ENCODE measurements at places on chromosomes 2 and 18.

GRCh38 chr18:44716697-44717163, 36.0 kb downstream of the SETBP1 start:
- DNase-seq, result no peak

DNA sequence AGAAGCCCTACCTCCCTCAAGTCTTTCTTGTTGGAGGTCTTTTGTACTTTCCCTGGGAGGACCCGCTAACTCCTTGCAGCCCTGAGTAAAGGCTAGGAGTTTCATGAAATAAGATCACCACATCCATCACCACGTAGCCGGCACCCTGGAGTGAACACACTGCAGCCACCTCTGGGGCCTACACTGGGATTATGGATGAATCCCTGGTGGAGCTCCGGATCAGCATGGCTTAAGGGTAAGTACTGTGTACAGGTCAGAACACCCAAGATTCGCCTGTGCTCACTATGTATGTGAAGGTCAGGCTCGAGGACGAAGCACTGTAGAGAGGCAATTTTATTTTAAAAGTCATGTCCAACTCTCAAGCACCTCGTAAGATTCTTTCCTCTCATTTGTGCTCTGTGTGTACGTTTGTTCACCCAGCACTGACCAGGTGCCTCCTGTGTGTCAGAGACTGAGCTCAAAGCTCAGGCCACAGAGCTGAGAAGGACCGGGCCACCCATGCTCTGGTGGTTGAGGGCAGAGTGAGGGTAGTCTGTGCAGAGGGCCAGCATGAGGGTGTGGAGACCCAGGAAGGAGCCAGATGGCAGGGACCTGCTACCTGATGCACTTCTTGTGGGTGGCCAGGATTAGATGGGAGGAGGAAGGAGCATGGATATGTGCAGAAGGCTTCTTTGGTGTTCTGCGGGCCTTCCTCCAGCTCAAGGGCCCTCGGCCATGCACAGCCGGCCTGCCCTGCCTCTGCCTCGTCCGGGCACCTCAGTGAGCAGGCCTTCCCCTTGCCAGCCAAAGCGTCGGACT, 66.7 kb upstream of the TFCP2L1 start:
- DNase-seq, result no peak

- no peak for DNase-seq
Observed at GRCh38 chr18:61953161-61953560, 60.4 kb upstream of the RNF152 start.

- DNase-seq, result no peak
Observed at GRCh38 chr18:62329691-62330454, 4.8 kb downstream of the TNFRSF11A start.

GRCh38 chr2:168025487-168026202, 221.8 kb downstream of the STK39 start:
- no peak for DNase-seq

GRCh38 chr2:106096299-106097037, 97.6 kb downstream of the UXS1 start:
- DNase-seq, result no peak

Data from neural progenitor cell (in vitro differentiated cells).